ENCODE measurements at places on chromosomes 12 and 14.

GRCh38 chr14:39576736-39577135, 144.5 kb upstream of the FBXO33 start:
- H3K4me1 ChIP-seq: no peaks in the 10 kb centered on the region
- no peak overlapping the region for H3K4me3 ChIP-seq
- H3K27ac ChIP-seq: no peak overlapping the region
- no peak for DNase-seq
- no peaks in the 10 kb centered on the region for H3K36me3 ChIP-seq
- H3K27me3 ChIP-seq: no peaks in the 10 kb centered on the region

DNA sequence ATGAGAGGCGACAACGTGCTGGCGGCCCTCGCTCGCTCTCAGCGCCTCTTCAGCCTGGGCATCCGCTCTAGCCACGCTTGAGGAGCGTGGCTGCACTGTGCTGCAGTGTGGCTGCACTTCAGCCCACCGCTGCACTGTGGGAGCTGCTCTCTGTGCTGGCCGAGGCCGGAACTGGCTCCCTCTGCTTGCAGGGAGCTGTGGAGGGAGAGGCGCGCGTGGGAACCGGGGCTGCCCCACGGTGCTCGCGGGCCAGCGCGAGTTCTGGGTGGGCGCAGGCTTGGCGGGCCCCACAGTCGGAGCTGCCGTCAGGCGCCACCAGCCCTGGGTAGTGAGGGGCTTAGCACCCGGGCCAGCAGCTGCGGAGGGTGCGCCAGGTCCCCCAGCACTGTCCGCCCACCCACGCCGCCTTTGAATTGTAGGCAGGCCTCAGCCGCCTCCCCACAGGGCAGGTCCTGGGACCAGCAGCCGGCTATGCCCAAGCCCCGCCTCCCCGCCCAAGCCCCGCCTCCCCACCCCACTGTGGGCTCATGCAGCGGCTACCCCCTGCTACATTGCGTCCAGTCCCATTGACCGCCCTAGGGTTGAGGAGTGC, 974.2 kb downstream of the FSCB start:
- DNase-seq: no peak
- H3K4me3 ChIP-seq: no peak overlapping the region
- H3K27ac ChIP-seq: no peak overlapping the region
- H3K4me1 ChIP-seq: no peaks in the 10 kb centered on the region

DNA sequence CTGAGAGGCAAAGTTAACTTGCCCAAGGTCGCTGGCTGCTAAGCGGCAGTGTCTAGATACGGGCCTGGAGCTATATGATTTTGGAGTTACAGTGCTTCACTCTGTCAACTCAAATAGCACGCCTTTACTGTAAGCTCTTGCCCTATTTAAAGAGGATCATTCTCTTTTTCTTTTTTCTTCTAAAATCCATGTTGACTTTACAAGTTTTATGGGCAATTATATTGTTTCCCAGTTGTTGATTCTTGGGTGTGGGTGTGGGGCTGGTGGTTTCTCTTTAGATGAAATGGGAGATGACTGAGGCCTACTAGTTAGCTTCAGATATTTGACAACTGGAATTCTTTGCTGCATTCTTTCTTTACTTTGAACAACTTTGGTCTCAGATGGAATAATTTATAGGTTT, 70.7 kb downstream of the C12orf75 start:
- no peaks in the 10 kb centered on the region for H3K27me3 ChIP-seq
- H3K27ac ChIP-seq: no peak overlapping the region
- H3K36me3 ChIP-seq: peaks cover 68% of the 10 kb centered on the region
- no peak overlapping the region for H3K4me3 ChIP-seq
- H3K4me1 ChIP-seq: peaks cover 2% of the 10 kb centered on the region
- no peak for DNase-seq

DNA sequence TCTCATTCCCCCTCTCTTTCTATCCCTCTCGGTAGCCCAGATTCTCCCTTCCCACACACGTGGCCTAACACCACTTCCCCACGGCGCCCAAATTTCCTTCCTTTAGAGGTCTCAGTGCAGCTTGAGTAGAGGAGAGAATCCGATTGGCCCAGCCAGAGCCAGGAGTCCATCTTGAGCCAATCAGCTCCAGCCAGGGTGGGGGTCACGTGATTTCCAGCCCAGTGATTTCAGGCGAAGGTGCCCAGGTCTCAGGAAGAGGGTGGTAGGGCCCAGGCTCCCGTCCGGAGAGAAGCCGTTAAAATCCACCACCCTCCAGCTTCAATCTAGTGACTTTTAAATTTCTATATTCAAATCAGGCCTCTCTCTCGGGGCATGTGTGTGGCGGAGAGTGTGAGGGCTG, 45.2 kb upstream of the MYL2 start:
- H3K27ac ChIP-seq: no peak overlapping the region
- no peak for DNase-seq
- no peaks in the 10 kb centered on the region for H3K27me3 ChIP-seq
- no peaks in the 10 kb centered on the region for H3K36me3 ChIP-seq

GRCh38 chr12:29944269-29945000, 160.7 kb upstream of the TMTC1 start:
- H3K4me3 ChIP-seq: no peak overlapping the region
- no peaks in the 10 kb centered on the region for H3K27me3 ChIP-seq
- no peak overlapping the region for H3K27ac ChIP-seq

DNA sequence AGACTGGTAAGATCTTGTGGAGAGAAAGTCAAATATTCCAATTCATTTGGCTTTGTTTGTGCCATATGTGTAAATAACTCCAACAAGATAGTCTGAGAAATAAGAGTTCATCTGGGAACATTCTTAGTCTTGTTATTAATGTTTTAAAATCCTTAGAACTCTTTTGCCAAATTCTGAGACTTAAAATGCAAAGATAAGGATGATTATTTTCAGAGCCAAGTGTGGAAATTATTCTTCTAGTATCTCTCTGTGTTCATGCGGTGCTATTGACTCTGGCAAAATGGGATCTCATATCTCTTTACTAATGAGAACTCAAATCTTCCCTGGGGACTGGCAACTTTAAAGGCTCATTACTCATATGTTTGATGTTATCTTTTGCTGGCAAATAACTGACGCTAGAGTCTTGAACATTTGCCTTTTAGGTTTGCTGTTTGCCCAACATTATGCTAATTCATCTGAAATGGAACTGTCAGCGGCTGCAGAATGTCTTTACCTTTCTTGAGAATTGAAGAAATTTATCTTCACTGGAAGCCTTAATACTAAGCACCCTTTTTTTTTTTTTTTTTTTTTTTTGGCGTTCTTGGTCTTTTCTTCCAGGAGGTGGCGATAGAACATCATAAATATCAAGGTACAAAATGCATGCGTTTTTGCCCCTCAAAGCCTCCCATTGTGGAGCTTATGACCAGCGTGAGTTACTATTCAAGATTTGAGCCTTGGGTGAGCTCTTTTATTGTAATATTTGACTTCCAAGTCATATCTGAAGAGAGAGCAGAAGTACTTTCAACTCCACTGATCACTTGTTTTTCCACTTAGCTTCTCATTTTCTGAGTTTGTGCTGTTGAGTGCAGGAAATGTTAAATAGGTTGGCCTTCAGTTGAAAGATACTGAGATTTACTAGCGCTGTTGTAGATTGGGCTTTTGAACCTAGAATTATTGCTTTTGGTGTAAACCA, 86.5 kb downstream of the CAND1 start:
- no peak overlapping the region for H3K27ac ChIP-seq
- no peak overlapping the region for H3K4me3 ChIP-seq
- no peaks in the 10 kb centered on the region for H3K36me3 ChIP-seq
- DNase-seq: no peak

GRCh38 chr14:30573226-30573814, 14.4 kb downstream of the G2E3 start:
- peaks cover 24% of the 10 kb centered on the region for H3K36me3 ChIP-seq
- no peaks in the 10 kb centered on the region for H3K27me3 ChIP-seq
- H3K4me1 ChIP-seq: peaks cover 40% of the 10 kb centered on the region
- no peak overlapping the region for H3K4me3 ChIP-seq
- H3K27ac ChIP-seq: no peak overlapping the region

DNA sequence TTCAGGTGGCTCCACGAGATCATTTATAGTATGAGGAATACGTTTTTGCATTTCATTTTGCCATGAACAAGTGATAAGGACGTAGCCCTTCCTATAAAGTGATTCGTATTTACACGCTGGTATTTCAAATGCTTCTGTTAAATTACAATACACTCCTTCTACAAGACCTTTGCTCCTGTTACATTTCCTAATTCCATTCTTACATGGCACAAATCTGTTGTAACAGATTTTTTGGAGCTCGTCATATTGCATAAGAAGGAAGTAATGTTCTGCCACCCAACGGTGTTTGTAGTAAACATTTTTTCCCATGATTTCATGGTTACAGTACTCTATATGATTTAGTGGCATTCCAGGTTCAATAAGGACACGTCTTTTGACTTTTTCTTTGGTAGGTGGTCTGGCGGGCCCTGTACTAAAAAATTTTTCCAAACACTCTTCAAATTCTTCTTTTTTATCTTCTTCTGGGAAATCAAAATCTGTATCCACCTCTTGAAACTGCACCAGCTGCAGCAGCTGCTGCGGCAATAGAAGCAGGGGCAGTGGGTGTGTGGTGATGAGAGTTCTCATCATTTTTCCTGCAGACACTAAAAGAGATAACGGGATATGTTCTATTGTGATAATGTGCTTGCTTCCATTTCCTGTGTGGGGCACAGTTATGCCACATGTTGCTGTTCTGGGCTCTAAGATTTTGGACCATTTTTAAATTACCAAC, 4.2 kb downstream of the RNASE9 start:
- H3K27me3 ChIP-seq: peaks cover 6% of the 10 kb centered on the region
- no peaks in the 10 kb centered on the region for H3K4me1 ChIP-seq
- no peak overlapping the region for H3K27ac ChIP-seq
- DNase-seq: no peak

- H3K4me3 ChIP-seq: no peak overlapping the region
- H3K36me3 ChIP-seq: no peaks in the 10 kb centered on the region
- H3K4me1 ChIP-seq: no peaks in the 10 kb centered on the region
- H3K27me3 ChIP-seq: peaks cover 31% of the 10 kb centered on the region
Measured at GRCh38 chr12:49784756-49785409, 43.3 kb downstream of the NCKAP5L start.

DNA sequence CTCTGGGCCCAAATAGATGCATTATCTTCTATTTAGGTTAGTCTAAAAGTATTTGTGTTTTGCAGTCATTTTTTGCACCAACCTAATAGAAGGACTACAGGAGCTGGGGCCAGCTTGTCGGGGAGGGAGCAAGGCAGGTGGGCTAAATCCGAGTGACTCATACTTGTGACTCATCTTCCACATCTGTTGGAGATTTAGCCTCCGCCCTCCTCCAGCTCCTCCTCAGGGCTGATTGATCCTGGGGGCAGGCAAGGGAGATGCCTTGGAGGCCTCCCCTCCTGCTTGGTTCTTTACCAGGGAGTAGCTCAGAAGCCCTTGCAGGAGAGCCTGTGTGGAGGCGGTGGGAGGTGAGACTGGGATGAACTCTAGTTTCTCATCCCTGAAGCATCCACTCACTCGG, 27.9 kb downstream of the RHOF start:
- H3K27me3 ChIP-seq: no peaks in the 10 kb centered on the region
- H3K4me3 ChIP-seq: no peak overlapping the region
- no peak for DNase-seq
- no peaks in the 10 kb centered on the region for H3K4me1 ChIP-seq

GRCh38 chr12:124661341-124661740, 93.9 kb upstream of the NCOR2 start:
- DNase-seq: no peak
- no peaks in the 10 kb centered on the region for H3K4me1 ChIP-seq
- H3K36me3 ChIP-seq: no peaks in the 10 kb centered on the region
- H3K27me3 ChIP-seq: peaks cover 6% of the 10 kb centered on the region
- H3K27ac ChIP-seq: no peak overlapping the region

- no peak overlapping the region for H3K27ac ChIP-seq
- peak overlapping the region; percentile 75 for H3K4me3 ChIP-seq
- H3K36me3 ChIP-seq: peaks cover 17% of the 10 kb centered on the region
- no peak for DNase-seq
- H3K27me3 ChIP-seq: no peaks in the 10 kb centered on the region
- H3K4me1 ChIP-seq: peaks cover 32% of the 10 kb centered on the region
Measured at GRCh38 chr14:89700801-89701200, 253.7 kb downstream of the EFCAB11 start.

DNA sequence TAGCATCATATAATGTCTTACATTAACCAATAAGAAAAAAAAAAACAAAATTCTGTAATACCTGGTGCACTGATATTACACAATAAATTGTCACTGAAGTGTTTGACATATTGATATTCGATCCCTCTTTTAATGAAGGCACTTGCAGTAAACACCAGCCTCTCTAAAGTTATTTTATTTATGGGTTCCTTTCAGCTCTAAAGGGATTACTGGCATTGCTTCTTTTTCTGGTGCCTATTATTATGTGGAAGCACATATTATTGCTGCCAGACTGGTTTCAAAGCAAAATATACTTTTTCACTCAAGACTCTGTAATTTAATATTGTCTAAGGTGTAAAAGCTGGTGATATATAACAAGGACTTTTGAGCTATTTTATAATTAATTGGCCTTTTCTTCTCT, 1090.5 kb downstream of the TRHDE start:
- H3K4me1 ChIP-seq: no peaks in the 10 kb centered on the region
- no peak overlapping the region for H3K27ac ChIP-seq
- H3K27me3 ChIP-seq: no peaks in the 10 kb centered on the region
- H3K36me3 ChIP-seq: no peaks in the 10 kb centered on the region
- no peak overlapping the region for H3K4me3 ChIP-seq

- no peaks in the 10 kb centered on the region for H3K4me1 ChIP-seq
- DNase-seq: no peak
- peaks cover 2% of the 10 kb centered on the region for H3K27me3 ChIP-seq
- no peak overlapping the region for H3K27ac ChIP-seq
- H3K4me3 ChIP-seq: no peak overlapping the region
- no peaks in the 10 kb centered on the region for H3K36me3 ChIP-seq
Measured at GRCh38 chr12:65335021-65335714, 56.7 kb downstream of the MSRB3 start.

- peaks cover 11% of the 10 kb centered on the region for H3K27me3 ChIP-seq
- no peaks in the 10 kb centered on the region for H3K4me1 ChIP-seq
- no peak overlapping the region for H3K4me3 ChIP-seq
- DNase-seq: no peak
- H3K36me3 ChIP-seq: no peaks in the 10 kb centered on the region
Measured at GRCh38 chr12:3061501-3062215, 15.5 kb upstream of the TSPAN9 start.

- DNase-seq: peak; percentile 5
- H3K27ac ChIP-seq: no peak within 1 kb of the TSS
- no peaks in the 10 kb centered on the region for H3K36me3 ChIP-seq
Measured at GRCh38 chr12:108129017-108129812, at the start of gene WSCD2. WSCD2 (plus strand) TSS chr12:108129288; CDS start chr12:108195833, 66,545 bp downstream.

- no peak overlapping the region for H3K4me3 ChIP-seq
- H3K27me3 ChIP-seq: peaks cover 1% of the 10 kb centered on the region
- DNase-seq: no peak
- no peaks in the 10 kb centered on the region for H3K4me1 ChIP-seq
- no peak overlapping the region for H3K27ac ChIP-seq
Measured at GRCh38 chr14:23665302-23666016, 29.3 kb downstream of the DHRS2 start.

GRCh38 chr14:34538871-34539406, 562 bp downstream of the EAPP start:
- H3K36me3 ChIP-seq: peaks cover 4% of the 10 kb centered on the region
- H3K4me1 ChIP-seq: peaks cover 13% of the 10 kb centered on the region
- H3K27ac ChIP-seq: peak overlapping the region; percentile 98
- H3K4me3 ChIP-seq: peak overlapping the region; percentile 98
- no peaks in the 10 kb centered on the region for H3K27me3 ChIP-seq
